ENCODE measurements at places on chromosomes 2 and 18. TPM values are rescaled to one million over a fixed set of nuclear protein-coding genes. Genes with fewer than 3 reads are reported as not detected.

FAM237A gene
- total RNA-seq: not detected

LRRC30 gene
- total RNA-seq: 1.5 TPM

CYP27C1 gene
- total RNA-seq: 0.10 TPM

DNA sequence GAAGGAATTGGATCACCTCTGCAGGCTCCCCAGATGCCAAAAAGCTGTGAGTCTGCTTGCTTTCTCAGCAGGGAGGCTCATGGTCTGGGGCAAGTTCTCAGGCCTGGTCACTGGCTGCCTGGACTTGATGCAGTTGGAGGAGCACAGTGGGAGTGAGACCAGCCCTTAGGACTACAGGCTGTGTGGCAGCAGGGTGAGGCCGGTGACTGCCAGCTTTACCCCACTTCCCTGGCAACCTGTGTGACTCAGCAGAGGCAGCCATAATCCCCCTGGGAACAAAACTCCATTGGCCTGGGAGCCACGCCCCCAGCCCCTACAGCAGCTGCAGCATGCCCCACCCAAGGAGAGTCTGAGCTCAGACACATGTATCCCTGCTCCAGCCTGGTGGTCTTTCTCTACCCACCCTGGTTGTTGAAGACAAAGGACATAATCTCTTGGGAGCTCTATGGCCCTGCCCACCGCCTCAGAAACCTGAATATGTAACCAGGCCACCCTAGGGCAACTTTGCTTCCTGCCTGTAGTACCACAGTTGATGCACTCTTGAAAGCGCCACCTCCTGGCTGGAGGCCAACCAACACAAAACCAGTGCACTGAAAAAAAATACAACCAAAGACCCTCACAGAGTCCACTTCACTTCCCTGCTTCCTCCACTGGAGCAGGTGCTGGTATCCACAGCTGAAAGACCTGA is 106.8 kb upstream of the SPATS2L start:
- DNase-seq: no peak

GRCh38 chr2:22143840-22144239 is 1020.1 kb downstream of the TDRD15 start:
- DNase-seq: no peak

DNA sequence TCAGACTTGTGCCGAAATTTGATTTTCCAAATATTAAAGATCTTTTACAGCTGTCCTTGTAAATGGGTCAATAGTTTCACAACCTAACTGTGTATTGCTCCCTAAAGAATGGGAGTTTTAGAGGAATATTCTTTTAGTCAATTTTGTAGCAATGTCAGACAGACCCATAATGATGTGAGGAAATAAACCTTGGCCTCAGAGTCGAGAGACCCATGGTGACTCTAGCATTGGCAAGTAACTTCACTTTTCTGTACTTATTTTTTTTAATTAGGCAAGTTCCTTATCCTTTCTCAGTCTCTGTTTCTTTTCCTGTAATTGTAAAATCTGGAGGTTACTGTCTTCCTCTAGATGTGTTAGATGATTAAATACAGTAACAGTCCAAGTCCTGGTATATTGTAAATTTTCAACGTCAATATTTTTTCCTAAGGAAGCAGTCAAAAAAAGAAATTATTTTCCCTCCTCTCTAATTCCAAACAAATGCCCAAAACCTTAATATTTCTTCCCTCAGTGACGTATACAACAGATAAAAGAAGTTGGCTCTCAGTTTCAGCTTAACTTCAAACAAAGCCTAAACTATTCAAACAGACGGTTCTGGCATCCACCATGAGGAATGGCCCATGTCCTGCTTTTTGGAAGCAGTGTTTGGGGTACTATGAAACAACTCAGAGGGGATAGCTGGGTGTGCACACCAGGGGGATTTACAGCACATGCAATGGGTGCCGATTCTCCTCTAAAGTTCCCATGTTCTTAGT is 466.7 kb downstream of the TNS1 start:
- no peak for DNase-seq

- no peak for DNase-seq
Observed at GRCh38 chr2:132951008-132951714, 281.2 kb upstream of the LYPD1 start.

GRCh38 chr18:61831071-61831470 is 61.7 kb downstream of the RNF152 start:
- no peak for DNase-seq

- no peak for DNase-seq
Observed at GRCh38 chr2:19122220-19122619, 236.2 kb downstream of the OSR1 start.

DNA sequence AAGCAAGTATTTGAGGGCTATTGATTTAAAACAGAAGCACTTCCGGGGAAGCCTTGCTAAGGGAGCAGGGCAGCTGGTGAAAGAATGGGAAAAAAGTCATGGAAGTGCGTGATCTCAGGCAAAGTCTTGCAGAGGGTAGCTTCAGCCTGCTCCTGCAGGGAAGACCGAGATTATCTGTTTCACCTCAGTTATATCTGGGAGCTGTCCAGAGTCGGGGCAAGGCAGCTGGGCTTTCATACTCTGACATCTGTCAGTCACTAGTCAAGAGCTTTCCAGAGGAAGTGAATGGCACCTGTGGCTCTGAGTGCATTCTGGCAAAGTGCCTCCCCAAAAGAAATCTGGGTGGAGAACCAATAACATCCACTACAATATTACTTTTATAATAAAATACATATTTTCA is 8.7 kb downstream of the NXPH2 start:
- DNase-seq: no peak

DNA sequence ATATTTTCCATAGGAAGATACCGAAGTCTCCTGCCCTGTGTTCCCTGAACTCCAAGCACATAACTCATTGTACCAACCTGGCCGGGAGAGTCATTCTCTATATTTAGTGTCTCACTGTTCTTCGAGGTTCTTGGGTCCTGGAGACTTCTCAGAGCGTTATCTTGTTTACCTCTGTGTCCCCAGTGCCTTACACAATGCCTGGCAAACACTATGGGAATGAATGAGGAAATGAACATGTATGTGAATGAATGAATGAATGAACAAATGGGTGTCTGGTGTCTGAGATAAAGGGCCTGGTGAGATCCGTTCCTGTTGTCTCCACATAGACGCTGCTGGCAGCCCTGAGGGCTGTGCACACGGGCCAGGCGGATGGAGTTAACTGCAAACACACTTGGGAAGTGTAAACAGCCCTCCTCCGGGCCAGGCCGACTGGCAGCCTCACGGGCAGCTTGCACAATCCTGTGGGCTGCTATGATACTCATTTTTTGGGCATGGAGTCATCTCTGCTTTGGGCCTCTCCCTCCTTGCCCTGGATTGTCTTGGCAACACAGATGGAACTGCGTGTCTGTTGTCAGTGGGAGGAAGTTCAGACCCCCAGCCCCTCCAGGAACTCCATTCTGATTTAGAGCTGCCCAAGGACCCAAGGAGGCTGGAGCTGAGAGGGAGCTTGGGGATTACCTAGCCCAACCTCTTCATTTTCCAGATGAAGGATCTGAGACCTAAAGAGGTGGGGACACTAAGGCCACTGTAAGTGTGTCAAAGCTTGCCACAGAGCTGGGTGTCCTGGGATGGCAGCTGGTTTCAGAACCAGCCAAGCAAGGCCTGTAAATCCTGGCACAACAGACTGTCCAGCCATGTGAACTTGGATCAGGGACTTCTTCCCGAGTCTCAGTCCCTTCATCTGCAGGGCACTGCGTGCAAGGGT is 124.4 kb downstream of the INHBB start:
- DNase-seq: peak; percentile 94

- DNase-seq: no peak
Observed at GRCh38 chr2:45669032-45669486, 17.6 kb downstream of the PRKCE start.
